ENCODE measurements at places on chromosomes 3 and 15.

- no peak for DNase-seq
These were observed 56.3 kb upstream of the CSPG5 start for GRCh38 chr3:47634996-47635395.

GRCh38 chr3:64852738-64853137 is 164.9 kb upstream of the ADAMTS9 start:
- no peak for DNase-seq

DNA sequence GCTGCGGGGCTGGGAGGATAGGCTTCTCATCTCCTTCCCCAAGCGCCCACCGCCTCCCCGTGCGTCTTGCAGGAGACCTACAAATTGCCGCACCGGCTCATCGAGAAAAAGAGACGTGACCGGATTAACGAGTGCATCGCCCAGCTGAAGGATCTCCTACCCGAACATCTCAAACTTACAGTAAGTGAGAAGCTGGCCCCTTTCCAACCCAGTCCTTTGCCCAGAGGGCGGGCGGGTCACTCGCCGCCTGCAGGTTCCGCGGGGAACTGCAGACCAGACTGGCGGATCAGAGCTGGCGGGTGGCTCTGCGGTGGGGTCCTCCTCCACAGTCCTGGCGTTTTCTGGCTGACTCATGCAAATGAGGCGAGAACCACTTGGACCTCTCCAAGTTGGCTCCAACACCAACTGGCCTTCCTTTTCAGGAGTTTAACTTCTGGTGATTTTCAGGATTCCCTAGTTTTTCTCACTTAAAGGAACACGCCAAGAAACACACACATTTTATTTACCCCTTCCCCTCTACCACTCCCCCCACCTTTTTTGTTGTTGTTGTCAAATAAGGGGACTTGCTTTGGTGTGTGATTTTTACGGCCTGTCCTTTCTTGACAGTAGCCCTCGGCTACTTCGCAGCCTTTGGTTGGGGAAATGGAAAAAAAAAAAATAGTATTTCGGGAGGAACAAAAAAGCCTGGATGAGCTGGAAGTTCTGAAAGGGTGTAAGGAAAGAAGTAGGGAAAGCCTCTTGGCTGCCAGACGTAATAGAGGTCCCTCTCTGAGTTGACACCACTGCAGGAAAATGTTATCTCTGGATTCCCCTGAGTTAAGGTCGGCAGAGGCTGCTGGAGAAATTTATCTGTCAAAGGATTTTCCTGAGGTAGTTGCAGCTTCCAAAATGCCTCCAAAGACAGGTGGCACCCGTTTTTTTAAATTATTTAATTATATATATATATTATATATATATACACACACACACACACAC is 1.3 kb downstream of the BHLHE40 start:
- DNase-seq = peak; percentile 89

DNA sequence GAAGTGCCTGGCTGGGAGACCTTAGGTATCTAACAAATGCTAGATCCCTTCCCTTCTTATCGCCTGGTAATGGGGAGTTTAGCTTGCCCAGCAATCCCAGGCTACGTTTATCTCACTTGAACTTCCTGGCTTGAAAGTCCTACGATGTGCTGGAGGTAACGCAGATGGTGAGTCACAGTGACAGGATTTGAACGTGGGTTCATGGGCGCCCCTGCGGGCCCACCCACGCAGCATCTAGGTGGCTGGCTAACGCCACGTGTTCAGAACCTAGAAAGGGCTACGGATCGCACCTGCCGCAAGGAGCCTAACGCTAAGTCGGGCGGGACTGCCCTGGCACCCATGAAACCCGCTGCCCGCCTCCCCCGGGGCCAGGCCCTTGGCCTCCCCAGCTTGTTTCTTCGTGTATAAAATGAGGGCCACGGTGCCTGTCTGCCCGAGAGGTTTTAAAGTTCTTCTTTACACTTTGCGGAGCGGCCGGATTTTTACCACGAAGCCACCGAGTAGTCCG is 600 bp upstream of the USP3 start:
- peak; percentile 83 for DNase-seq

All from stimulated activated CD4-positive, alpha-beta T cell treated with anti-CD3 and anti-CD28 coated beads, Interleukin-4, amount 100 ng/mL, for 1 hour (primary cell).